Left ventricle myocardium inferior (tissue), 1 donor: ENCODE measurements at places on chromosomes 11 and 22.

DNA sequence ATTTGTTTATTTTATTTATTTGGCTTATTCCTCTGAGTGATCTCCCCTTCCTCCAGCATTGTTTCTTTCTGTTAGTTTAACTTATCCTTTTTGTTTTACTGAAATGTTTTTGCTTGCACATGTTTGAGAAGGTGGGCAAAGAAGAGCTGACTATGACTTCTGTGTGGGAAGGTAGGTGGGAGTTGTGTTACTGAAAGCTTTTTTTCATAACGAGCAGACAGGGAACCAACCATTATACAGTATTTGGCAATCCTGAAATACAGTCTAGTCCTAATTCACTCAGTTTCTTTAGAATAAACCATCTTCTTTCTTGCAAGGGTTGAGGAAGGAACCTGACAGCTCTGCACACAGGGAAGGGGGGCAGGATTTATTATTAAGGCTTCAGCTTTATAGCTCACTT is 37.0 kb upstream of the PAK1 start:
- DNase-seq, result no peak

- no peak for DNase-seq
These were observed 18.8 kb upstream of the MMP20 start for GRCh38 chr11:102643941-102644340.

GRCh38 chr11:63903884-63904283 is 13.1 kb downstream of the RCOR2 start:
- DNase-seq, result no peak

DNA sequence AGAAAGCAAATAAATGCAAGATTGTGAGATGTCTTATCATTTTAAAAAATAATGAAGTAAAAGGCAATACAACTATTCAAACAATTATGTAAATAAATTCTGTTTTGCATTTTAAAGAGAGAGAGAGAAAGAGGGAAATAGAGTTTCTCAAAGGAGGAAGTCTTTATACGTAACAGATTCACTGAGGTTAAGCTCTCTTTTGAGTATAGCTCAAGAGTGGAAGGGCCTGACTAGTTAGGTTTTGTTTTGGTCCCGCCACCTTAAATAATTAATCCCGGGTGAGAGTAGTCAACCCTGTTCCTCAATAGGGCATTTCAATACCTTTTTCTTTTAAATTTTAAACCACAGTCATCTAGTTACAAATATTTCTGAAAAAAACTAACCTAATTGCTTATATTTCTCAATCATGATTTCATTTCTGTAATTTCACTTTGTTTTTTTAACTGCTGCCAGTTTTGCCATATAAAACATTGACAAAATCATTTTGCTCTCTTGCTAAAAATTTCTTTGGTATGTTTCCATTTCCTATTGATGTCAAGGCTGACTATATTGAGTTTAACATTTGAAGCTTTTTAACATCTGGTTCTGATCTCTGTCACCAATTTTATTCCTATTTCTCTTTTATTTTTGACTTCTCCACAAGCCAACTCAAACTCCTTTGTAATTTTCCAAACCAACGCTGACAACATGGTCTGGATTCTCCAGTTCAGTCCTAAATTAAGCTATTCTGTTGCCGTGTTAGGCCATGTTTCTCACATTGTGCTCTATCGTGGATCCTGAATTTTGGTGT is 10.3 kb downstream of the OR10D3 start:
- DNase-seq, result no peak

DNA sequence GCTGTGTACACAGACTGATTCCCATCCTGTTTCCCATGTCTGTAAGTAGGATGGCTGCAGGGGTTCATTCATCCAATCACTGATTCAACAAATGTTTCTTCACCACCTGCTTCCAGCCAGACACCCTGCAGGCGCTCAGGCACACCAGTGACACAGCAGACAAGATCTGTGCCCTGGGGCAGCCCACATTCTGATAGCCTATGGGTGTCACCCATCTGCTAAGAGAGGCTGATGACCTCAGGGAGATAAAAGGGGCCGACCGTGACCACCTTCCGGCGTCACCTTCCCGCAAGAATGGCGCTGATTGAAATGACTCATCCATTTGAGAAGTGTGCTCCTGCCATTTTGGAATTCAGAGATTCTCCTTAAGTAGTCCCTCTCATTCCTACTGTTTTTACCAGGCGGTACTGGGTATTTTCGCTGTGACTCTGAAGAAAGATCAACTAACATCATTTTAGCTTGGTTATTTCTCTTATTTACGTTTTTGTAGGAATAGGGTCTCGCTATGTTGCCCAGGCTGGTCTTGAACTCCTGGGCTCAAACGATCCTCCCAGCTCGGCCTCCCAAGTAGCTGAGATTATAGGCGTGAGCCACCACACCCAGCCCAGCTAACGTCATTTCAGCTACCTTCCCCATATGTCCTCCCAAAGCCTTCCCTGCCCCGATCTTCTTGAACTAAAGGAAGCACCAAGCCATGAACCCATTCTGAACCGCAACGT is 73.2 kb upstream of the BID start:
- DNase-seq, result no peak

GRCh38 chr22:35076630-35077029 is 10.7 kb downstream of the ISX start:
- DNase-seq, result no peak
